Stimulated activated naive CD8-positive, alpha-beta T cell treated with anti-CD3 and anti-CD28 coated beads, Interleukin-15, amount 100 ng/mL, for 72 hours (primary cell): ENCODE measurements at places on chromosomes 11 and 22.

DNA sequence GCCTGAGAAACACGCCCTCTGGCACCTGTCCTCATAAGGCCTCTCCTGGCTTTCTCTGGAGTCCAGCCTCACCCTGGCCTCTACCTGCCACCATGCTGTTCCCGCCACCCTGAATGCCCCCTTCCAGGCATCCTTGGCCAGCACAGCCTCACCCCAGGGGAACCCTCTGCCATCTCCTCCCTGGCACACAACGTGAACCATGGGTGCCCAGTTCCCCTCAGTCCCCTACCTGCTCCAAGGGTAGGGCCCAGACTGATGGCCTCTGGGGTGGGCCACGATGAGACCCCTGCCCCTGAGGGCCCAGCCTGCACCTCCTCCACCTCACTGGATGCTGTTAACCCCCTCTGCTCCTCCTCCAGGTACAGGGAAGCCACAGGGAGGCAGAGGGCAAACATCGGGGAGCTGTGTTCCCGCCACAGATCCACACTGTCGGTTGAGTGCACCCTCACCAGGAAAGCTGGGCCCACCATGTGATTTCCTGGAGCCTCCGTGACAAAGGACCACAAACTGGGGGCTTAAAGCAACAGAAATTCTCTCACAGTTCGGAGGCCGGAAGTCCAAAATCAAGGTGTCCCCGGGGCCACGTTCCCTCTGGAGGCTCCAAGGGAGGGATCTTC lies 169.6 kb downstream of the BRD1 start:
- DNase-seq, result no peak

DNA sequence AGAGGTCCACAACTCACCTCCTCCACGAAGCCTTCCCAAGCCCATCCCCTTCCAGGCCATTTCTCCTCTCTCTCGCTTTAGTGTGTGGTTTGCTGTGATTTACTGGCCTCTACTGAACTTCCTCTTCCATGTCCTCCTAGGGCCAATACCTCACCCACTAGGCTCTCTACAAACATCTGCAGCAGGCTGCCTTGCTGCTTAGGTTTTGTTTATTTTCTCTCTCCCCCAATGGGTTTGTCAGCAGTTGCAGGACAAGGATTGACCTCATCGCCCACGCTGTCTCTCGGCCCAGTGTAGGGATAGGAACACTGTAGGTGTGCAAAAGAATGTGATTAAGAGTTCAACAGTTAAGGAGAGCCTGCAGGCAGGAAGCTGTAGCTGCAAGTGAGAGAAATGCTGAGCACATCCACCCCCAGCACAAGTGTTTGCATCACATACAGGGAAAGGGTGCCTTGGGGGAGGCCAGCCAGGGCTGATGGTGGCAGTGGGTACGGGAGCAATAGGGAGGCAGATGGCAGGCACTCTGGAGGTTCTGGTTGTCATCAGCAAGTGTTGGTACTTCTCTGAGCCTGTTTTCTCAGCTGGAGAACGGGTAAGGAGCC lies 1.4 kb downstream of the PC start:
- no peak for DNase-seq

DNA sequence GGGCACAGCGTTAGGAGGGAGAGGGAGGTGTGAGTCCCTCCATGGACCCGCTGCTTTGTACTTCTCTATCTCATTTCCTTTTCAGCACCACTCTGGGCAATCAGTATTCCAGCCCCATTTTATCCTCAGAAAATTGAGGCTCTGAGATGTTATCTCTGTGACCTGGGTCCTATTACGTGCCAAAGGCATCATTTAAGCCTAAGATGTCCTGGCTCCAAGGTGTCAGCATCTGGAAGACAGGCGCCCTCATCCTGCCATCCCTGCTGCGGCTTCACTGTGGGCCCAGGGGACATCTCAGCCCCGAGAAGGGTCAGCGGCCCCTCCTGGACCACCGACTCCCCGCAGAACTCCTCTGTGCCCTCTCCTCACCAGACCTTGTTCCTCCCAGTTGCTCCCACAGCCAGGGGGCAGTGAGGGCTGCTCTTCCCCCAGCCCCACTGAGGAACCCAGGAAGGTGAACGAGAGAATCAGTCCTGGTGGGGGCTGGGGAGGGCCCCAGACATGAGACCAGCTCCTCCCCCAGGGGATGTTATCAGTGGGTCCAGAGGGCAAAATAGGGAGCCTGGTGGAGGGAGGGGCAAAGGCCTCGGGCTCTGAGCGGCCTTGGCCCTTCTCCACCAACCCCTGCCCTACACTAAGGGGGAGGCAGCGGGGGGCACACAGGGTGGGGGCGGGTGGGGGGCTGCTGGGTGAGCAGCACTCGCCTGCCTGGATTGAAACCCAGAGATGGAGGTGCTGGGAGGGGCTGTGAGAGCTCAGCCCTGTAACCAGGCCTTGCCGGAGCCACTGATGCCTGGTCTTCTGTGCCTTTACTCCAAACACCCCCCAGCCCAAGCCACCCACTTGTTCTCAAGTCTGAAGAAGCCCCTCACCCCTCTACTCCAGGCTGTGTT lies 829 bp upstream of the APOC3 start:
- DNase-seq, result no peak

DNA sequence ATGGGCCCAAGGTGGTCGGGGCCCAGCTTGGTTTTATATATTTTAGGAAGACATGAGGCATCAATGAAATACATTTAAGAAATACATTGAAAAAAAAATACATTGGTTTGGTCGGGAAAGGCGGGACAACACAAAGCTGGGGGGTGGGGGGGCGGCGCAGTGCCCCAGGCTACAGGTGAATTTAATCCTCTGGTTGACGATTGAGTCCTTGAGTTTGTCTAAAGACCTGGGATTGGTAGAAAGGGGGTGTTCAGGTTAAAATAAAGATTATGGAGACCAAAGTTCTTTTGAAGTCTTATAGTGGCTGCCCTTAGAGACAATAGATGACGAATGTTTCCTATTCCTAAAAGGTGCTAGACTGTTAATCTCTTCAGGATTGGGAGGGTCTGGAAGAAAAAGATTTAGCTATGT lies 3.1 kb downstream of the IFITM1 start:
- DNase-seq, result no peak

DNA sequence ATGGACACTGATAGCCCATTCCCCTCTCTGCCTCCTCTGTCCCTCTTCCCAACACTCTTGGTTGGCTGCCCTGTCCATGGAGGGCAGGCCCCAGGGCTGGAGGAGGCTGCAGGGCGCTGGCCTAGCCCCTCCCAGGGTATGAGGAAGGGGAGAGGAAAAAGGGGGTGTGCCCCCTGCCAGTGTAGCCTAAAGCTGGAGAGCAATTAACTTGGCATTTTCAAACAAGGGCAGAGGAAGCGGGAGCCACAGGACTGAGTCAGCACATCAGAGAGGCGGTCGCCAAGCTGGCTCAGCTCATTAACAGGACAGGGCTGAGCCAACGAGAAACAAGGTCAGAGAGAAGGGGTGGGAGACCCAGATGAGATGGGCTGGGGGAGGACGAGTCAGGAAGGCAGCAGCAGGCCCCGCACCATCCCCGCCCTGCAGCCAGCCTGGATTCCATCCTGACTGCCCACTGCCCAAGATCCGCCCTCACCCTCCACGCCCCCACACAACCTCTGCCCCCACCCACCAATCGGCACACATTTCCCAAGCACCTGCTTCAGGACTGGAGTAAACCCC lies 76.3 kb downstream of the BUD13 start:
- DNase-seq, result no peak

DNA sequence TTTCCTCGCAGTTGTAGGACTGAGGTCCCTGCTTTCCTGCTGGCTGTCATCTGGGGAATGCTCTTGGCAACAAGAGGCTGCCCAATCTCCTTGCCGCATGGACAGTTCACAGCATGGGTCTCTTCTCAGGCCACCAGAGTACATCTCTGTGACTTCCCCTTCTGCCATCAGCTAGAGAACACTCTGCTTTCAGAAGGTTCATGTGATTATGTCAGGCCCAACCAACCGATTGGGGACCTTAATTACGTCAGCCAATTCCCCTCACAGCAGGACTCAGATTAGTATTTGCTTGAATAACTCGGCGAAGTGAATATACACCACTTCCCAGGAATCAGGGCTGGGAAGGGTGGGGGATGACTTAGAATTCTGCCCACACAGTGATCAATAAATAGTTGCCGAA lies 61.9 kb upstream of the CSNK2A3 start:
- no peak for DNase-seq

DNA sequence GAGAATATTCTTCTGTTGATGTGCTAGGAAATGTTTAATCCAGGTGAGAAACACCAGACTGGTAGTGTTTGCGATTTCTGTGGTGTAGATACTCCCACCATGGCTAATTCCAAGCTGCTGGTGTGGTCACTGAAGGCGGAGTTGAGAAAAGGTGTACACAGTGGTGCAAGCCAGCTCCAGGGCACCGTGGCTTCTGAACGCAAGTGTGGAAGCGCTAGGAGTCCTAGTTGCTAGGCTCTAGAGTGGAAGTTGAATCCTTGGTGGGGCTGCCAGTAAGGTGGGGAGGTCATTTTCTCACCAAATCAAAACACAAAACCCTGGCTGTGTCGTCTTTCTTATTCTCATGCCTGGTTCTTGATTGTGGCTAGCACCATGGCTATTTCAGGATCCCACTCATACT lies 61.6 kb downstream of the ZBTB16 start:
- DNase-seq, result no peak

DNA sequence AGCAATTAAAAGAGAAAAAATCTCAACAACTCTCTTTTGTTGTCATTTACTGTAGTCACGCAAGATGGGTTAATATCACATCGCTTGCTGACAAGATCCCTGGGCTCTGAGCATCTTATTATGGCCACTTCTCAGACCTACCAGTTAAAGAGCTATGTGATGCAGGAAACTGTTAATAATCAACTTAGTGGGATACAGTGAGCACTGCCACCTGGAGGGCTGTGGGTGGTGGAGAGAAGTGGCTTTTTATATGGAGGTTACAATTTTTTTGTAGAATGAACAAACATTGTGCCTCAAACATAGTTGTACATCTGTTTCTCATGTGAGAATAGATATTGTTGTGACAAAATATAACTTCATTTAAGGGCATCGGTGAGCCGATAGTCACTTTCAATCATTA lies 181.0 kb downstream of the TENM4 start:
- DNase-seq, result no peak

- DNase-seq, result no peak
Measured at GRCh38 chr11:94665116-94665659, 98.0 kb downstream of the PIWIL4 start.

DNA sequence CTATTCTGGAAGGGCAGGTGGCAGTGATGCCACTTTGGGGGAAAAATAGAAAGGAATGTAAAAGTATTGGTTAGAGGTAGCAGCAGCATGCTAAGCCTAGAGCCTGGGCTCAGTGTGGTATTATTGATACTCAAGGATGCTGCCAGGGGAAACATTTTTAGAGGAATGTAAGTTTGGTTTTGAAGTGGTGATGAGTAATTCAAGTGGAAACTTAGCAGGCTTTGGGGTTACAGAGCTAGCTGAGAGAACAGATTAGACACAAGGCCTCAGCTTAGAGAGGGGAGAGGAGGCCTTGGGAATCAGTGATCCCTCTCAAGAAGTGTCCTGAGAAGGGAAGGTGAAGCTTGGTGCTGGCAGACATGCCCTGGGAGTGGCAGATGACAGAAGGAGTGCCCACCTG lies 32.9 kb upstream of the DDI1 start:
- no peak for DNase-seq

DNA sequence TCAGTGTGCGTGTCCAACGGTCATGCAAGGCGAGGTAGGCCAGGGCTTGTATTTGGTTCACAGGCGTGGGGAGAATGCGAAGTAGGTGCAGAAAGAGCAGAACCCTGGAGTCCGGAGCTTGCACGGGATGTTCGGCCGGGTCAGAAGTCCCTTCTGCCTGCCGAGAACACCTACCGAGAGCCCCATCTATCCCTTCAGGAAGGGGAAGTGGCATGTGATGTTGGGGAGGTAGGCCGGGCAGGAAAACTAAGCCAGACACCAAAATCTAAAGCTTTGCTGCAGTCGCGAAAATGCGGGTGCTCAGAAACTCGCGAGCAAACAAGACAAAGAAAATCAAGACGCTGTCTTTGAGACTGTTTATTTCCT lies 435 bp upstream of the TAF6L start:
- DNase-seq, result peak; percentile 35

- no peak for DNase-seq
Measured at GRCh38 chr11:119061256-119061655, 4.3 kb upstream of the HYOU1 start.

GRCh38 chr11:117458275-117459122 lies 130.8 kb downstream of the CEP164 start:
- DNase-seq, result peak; percentile 20

DNA sequence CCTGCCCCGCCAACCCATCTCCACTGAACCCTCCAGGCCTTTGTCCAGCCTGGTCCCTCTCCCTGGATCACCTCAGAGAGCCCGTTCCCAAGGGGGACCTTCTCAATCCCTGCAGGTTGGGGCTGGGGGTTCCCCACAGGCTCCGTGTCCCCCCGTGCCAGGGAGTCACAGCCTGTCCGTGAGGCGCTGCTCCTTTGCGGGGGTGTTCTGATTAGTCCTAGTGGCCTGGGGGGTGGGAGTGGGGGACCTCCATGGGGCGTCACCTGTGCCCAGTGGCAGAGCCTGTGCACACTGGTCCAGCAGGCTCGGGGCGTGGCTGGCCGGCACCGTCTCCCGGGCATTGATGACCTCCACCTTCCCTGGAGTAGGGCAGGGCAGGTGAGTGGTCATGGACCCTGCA lies 11.6 kb downstream of the GGT5 start:
- no peak for DNase-seq

- no peak for DNase-seq
Measured at GRCh38 chr11:79082907-79083306, 357.9 kb downstream of the TENM4 start.

- no peak for DNase-seq
Measured at GRCh38 chr11:19774817-19775580, 62.4 kb downstream of the NAV2 start.

- DNase-seq, result no peak
Measured at GRCh38 chr11:120142441-120143100, 4.7 kb upstream of the TRIM29 start.

GRCh38 chr11:120750647-120751549 lies 239.3 kb downstream of the GRIK4 start:
- no peak for DNase-seq

DNA sequence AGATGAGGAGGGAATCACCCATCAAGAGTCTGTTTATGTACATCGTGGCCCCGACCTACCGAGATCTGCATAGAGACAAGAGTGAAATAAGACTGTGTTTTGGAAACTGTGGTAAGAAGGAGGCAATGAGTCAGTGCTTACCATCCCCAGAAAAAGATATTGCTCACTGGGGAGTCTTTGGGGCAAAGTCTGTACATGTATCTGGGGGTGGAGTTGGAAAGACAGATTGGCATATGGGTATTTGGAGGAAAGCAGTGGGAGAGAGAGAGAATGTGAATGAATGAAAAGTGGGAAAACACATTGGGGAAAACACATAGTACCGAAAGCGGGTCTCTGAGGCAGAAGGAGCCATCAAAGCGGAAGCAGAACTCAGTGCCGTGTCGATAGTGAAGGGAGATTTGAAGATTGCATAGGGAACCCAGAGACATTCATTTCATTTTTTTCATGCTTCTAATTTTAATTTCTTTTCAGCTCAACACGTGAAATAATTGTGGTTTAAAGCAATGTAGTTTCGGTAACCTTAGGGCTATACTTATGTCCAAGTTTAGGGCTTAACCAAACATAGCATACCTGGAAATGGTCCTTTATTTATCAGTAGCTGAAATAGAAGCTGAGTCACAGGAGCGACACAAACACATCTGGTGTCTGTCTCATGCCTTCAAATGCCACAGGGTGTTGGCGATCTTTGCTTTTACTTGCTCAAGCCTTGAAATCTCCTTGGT lies 98.6 kb upstream of the CD44 start:
- peak; percentile 75 for DNase-seq
